ENCODE measurements at places on chromosomes 5 and 9.

DNA sequence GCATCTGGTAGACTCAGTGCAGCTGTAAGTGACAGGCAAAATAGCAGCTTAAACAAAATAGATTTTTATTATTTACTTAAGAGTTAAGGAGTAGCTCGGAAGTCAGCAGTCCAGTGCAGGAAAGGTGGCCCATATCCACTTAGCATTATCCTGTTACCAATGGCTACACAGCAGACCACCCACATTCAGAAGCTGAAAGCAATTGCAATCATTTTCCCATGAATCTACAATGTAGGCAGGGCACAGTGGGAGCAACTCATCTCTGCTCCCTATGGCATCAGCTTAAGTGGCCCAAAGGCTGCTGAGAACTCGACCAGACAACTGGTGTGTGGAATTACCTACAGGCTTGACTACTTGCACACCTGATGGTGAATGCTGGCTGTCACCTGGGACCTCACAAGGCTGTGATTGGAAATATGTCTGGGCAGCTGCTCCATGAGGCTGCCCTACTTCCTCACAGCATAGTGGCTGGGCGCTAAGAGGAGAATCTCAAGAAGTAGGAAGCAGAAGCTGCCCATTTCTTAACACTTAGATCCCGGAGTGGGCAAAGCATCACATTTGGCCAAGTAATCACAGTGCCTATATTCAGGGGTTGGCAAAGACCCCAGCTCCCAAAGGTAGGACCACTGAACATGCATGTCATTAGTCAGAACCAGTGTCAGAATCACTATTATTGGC is 56.4 kb downstream of the SNX18 start:
- no peak for DNase-seq

DNA sequence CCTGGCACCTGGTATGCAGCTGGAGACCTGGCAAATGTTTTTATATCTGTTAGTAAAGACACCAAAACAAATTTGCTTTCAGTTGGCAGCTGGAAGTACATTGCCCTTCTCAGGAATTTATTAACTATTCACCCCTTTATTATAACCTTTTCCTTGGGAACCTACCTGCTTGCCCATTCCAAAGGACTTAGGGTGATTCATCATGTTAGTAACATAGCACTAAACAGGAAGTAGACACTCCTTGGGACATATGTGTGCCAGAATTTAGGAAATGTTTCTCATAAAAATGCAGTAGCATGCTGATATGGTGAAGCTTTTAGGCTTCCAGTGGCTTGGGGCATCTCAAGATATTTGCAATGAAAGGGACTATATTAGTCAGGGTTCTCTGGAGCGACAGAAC is 184.2 kb downstream of the DMAC1 start:
- no peak for DNase-seq

DNA sequence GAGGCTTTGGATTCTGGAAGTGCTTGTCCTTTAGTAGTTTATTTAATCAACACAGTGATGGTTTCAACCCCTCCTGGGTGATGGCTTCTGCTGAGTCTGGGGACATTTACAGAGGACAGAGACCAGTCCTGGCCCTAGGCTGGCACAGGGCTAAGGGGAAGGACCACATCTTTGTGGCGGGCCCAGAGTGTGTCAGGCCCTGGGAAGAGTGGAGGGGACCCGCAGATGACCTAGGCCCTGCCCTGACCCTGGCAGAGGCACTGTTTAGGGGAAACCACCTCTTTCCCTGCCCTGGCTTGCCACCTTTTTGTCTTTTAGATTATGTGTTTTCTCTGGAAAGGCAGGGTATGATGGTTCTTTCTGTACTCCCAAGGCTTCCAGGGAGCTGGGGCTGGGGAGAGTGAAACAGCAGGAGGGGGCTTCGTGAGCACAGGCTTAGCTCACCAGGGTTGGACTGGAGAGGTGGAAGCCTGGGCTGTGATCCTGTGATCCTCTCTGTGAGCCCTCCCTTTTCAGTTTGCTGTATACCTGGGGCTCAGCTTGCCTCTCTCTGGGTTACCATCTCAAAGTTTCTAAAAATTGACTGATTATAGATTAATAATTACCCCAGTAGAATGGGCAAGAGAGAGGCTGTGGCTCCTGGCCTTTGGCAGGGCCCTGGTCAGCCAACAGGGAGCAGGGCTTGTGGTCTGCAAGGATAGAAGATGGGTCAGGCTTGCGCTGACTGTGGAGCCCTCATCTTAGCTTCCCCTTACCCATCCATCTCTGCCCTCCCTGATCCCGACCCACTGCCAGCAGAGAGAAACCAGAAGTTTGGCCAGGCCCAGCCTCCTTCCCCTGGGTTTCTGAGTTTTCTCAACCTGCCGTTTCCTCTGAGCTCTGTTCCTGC is 1.7 kb upstream of the SYNPO start:
- no peak for DNase-seq

DNA sequence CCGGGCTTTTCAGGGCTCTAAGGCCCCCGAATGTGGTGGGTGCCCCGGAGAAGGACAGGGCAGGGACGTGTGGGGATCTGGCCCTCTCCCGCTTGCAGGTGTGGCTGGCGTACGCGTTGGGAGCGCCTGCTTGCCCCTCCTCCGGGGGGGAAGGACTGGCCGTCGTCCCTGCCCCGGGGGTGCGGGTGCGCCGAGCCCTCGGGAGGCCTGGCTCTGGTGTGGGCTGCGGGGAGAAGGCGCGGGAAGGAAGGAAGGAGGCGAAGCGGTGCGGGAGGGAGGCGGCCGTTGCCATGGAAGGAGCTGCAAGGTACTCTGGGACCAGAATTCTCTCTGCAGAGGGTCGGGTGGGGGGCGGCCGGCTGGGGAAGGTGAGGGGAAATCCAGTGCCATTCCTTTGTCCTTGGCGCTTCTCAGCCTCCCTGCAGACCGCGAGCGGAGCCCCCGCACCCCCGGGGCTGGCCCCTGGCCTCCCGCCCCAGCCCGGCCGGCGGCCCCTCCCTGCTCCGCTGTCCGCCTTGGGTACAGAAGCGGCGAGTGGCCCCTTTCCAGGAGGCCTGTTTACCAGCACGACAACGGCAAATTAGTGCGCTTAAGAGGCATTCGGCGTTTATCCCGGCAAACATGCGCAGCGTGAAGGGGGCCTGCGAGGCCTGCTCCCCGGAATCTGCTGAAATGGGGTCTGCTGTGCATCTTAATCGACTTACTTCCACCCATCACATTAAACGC is 67.1 kb upstream of the UNC5A start:
- DNase-seq: no peak

GRCh38 chr9:28624771-28625170 is 1051.5 kb upstream of the C9orf72 start:
- no peak for DNase-seq

GRCh38 chr9:105067895-105068580 is 140.1 kb upstream of the ABCA1 start:
- DNase-seq: no peak
